Fibroblast of skin of right biceps (primary cell): ENCODE measurements at places on chromosomes 5 and 9.

- peak; percentile 12 for DNase-seq
These were observed 386.1 kb upstream of the MPDZ start for GRCh38 chr9:13665418-13666066.

GRCh38 chr5:142934051-142934762 lies 164.0 kb downstream of the ARHGAP26 start:
- DNase-seq: no peak

DNA sequence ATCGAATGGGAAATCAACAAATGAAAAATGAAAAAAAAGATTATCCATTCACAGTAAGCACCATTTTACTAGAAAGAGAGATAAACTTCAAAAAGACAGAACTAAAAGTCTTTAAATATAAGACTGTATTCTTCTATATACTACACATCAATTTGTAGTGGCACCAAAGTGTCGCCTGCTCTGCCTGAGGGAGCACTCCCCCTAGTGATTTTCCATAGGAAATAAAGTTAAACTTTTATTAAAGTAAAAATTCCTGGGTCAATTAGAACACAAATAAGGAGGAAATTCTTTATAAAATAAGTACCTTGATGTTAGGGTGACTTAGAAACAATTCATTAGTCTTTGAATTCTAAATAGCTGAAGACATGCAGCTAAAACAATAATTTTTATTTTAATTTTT lies 9.7 kb downstream of the RAD1 start:
- peak; percentile 19 for DNase-seq

GRCh38 chr5:71891406-71891805 lies 172.3 kb downstream of the CARTPT start:
- no peak for DNase-seq

DNA sequence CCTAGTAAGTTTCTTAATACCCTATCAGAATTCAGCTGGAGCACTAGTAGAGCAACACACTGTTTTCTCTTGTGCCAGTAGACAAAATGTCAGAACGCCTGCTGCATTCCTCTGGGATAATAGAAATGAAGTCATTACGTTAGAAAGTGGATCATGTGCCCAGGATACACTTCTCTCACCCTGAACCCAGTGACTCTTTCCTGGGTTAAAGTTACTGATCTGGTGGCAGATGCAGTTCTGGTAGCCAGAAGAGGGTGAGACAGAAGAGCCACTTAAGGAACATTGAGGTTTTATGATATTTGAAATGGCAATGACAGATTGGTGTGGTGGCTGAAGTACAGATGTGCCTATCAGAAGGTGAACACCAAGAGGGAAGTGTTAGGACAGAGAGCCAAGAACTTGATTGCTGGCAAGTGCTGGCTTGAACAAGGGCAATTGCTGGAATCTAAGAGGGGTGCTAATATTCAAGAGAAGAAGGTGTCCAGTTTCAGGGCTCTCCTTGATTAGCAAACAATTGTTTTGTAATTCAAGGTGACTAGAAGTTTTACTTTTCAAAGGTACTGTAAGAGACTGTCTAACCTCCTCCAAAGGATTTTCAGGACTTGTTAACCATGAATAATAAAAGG lies 93.7 kb upstream of the ERBIN start:
- DNase-seq: no peak

GRCh38 chr5:73441378-73441777 lies 7.2 kb downstream of the FOXD1 start:
- DNase-seq: peak; percentile 65

DNA sequence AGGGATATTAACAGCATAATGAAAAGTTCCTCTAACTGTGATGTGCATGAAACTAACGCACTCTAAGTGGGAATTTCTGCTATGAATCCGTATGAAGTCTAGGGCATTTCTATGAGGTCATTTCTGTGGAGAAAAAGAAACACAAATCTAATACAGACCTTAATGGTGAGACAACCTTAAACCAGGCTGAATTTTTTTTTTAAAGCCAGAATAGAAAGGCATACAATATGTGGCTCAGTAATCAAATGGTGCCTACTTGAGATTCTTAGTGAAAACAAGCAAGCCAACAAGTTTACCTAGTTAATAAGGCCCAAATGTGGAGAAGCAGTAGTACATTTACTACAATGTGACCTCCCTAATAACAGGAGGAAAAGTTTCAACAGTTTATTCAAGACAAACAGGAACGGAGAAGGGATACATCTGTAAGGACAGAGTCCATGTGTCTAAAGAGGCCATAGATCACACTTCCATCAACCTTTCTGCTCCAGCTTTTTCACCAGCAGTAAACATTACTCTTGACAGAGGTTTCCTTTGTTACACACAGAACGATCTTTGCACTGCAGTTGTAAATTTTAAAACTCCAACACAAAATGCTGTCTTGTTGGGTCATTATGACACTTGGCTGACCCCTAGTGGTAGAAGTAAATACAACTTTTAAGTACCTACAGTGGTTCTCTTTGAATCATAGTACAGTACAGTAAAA lies 26.2 kb downstream of the CARNMT1 start:
- DNase-seq: peak; percentile 79

DNA sequence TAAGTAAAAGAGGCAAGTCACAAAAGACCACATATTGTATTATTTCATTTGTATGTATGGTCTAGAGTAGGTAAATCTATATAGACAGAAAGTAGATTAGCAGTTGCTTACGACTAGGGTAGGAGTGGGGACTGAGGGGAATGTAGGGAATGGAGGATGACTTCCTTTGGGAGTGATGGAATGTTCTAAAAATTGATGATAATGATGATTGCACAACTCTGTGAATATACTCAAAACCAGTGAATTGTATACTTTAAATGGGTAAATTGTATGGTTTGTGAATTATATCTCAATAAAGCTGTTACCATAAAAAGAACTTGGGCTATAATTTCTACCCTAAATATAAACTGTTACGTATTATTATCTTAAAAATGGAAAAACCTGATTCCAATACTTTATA lies 35.0 kb downstream of the ADAMTS6 start:
- peak; percentile 26 for DNase-seq

- DNase-seq: no peak
These were observed 31.4 kb upstream of the STING1 start for GRCh38 chr5:139513852-139514485.

- no peak for DNase-seq
These were observed 723.8 kb upstream of the CDH6 start for GRCh38 chr5:30469691-30470090.

DNA sequence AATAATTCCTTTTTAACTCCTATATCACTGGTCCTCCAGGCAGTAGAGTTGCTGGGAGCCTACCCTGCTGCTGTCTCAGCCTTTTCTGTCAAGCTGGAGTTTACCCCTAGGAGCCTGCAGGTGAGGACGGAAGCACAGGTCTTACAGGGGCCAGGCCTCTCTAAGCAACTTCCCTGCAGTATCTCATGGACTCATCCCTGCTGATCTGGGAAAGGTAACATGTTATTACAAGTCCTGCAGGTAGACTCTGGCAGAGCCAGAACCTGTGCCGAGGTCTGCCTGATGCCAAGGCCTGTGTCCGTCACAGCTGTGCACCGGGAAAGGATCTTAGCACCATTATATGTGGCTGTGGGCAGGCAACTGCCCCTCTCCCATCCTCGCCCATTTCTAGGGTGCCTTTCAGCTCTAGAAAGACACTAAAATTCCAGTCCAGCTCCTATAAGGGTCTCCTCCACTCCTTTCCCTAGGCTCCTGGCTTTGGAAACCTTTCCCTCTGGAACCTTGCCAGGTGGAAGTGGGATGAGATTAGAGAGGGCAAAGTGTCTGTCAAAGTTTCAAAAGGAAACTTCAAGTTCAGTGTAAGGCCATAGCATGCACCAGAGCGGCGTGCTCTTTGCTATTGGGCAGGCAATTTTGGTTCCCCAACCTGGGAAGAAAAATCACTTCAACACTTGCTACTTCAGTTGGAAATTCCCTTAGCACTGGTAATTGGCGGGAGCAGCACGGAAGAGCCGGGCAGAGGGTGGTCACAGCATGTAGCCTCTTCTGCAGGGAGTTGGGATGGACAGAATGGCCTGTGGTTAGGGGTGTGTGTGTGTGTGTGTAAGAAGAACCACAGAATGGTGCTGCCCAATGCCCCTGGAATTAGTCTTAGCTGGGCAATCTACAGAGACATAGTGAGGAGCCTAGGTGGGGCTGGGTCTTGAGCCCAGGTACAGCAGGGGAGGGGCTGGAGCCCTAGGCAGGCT lies 17.5 kb downstream of the TMEM171 start:
- DNase-seq: no peak

GRCh38 chr9:86168256-86168655 lies 68.9 kb upstream of the GOLM1 start:
- DNase-seq: no peak

GRCh38 chr5:143470120-143470519 lies 66.6 kb upstream of the NR3C1 start:
- no peak for DNase-seq

DNA sequence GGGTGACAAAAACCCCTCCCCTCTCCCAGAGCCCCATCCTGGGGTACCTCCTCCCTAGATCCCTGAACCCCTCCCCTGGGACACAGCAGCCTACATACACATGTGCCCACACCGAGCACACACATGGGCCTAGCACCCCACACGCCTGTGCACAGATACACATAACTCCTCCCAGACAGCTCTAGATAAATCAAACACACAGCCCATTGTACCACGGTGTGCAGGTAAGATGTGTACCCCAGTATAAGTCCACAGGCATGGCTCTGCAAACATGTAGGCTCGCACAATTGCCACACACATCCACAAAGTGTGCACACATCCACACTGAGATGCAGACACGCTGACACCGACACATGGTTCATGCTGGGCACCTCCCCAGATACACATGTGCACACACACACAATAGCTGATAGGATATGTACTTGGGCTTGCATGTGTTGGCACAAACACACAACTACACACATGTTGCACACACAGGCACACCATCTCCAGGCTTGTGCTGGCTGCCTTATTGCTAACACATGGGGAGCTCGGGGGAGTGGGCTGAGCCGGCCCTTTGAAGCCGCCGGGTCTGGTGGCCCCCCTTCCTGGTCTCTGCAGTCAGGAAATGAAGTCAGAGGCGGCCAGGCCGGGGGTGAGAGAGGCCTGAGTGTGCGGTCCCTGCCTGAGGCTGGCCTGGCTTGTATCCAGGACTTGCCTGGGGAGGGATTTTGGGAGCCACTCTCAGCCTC lies 30.2 kb downstream of the GOLGA2 start:
- DNase-seq: peak; percentile 84

DNA sequence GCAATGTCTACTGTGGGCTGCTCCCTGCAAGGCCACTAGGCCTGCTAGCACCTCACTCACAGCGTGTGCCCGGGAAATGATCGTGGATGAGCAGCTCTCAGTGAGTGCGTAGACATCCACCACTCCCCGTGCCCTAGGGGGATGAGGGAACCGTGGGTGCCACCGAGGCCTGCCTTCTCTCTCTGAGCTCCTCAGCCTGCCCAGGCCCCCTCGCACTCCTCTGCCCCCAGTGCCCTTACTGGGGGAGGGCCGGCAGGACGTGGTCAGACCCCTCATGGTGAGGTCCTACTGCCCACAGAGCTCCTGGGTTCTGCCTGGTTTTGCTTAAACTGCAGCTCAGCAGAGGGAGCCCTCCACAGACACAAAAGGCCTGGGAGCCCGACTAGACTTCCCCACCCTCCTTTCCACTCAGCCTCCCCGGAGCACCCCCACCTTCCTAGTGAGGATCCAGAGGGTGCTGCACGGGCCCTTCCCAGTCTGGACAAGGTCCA lies 220.0 kb downstream of the CACNA1B start:
- no peak for DNase-seq

DNA sequence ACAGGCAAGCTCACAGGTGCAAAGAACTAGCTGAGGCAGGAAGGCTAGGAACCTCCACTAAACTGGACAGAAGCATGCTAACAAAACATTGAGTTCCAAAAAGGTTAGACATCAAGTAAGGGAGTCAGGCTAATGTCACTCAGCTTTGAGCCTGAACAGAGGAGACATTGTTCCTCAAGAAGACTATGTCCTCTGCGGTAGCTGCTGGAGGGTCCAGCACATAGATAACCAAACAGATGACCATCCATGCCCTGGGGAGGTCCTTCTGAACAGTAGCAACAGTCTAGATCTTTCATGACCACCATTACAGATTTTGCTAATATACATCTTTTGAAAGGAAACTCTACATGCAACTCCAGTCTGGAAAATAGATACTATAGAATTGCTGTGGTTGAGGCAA lies 57.7 kb downstream of the CYSTM1 start:
- no peak for DNase-seq

DNA sequence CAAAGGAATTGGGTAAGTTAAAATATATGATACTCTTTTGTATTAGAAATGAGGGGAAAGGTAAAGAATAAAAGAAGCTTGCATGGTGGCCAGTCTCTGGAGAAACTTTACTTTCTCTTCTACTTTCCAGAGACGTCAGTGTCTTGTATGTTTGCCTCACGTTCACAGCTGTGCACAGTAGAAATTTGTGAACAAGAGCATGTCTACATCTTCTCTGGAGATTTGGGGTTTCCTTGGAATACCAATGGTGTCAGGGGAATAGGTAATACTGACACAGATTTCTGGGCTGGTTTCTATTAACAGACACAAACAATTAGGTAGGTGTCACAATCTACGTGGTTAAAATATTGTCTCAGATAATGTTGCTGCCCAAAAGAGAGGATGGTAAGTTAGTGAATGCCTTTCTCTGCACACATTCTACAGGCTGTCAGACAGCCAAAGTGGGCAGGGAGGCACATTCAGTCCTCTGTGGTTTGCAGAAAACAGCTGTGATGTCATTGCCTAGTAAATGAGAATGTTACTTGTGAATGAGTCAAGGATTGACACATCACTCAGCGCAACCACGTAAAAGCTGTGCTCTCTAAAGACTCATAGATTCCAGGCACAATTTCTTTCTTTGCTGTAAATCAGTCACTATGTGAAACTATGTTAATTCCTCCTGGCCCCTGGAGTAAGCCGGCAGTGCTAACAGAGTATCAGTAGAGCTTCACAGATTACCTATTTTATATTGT lies 397.1 kb downstream of the MAN2A1 start:
- peak; percentile 96 for DNase-seq

DNA sequence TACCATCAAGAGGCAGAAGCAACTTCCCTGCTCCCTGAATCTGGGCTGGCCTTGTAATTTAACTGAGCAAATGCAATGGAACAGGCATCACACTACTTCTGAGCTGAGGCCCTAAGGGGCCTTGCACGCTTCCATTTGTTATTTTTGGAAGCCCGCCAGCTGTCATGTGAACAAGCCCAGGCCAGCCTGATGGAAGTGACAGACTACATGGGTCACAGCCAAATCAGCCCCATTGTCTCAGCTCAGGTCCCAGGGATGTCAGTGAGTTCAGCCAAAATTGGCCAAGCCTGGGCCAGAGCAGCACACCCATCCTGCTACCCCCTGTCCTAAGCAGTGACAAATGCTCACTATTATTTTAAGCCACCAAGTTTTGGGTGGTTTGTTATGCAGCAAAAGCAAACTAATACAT lies 72.8 kb downstream of the PRRT1B start:
- DNase-seq: peak; percentile 21

GRCh38 chr9:11506980-11507379 lies 894.2 kb upstream of the PTPRD start:
- DNase-seq: no peak

GRCh38 chr5:9877488-9877887 lies 247.3 kb upstream of the TAS2R1 start:
- DNase-seq: peak; percentile 38
